Activated CD4-positive, alpha-beta T cell treated with anti-CD3 and anti-CD28 coated beads, Interleukin-2, amount 50 U/mL, for 48 hours (primary cell): ENCODE measurements at places on chromosomes 11 and 22.
A peak's percentile ranks its signal among the peaks of the same experiment; 100 is the strongest.

DNA sequence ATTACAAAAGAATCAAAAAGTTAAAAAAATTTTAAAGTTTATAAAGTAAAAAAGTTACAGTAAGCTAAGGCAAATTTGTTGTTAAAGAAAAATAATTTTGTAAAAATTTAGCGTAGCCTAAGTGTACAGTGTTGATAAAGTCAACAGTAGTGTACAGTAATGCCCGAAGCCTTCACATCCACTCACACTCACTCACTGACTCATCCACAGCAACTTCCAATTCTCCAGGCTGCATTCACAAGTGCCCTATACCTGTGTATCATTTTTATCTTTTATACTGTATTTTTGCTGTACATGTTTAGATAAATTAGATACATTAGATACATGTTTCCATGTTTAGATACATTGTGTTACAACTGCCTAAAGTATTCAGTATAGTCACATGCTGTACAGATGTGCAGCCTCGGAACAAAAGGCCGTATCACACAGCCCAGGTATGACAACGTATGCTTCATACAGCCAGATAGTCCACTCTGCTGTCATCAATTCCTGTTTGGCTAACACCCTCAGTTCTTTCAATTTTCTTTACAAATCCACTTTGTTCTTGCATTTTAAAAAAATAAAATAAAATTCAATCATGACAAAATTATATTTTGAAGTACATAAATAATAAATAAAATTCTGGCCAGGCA is 80.7 kb downstream of the RBFOX2 start:
- no peak for DNase-seq

- DNase-seq: no peak
Measured at GRCh38 chr11:61164606-61165424, 3.6 kb upstream of the VPS37C start.

GRCh38 chr11:65661599-65662246 is 993 bp downstream of the RELA start:
- DNase-seq: no peak

- DNase-seq: no peak
Measured at GRCh38 chr11:78392854-78393253, 24.8 kb downstream of the GAB2 start.

- DNase-seq: peak; percentile 31
Measured at GRCh38 chr22:48832592-48832991, 995.1 kb downstream of the BRD1 start.

GRCh38 chr11:1050581-1051355 is 14.2 kb upstream of the MUC6 start:
- DNase-seq: peak; percentile 79

- DNase-seq: no peak
Measured at GRCh38 chr11:113262594-113262993, 51.8 kb upstream of the TTC12 start.

DNA sequence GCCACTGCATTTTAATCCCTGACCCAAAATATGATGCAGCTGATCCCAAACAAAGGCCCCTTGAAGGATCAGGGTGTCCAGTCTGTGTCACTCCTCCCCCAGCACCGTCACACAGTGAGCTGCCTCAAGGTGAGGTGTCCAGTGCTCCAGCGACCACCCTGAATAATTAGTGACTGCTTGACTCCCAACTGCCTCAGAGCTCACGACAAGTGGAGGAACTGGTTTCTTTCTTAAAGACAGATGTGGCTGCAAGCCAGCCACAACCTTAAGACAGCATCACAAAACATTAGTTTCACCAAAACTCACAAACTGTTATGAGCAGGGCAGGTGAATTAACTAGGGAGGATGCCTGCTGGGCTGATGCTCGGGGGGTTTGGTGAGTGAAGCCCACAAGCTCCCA is 74.6 kb downstream of the PIWIL3 start:
- DNase-seq: no peak

- DNase-seq: no peak
Measured at GRCh38 chr11:26028393-26028911, 303.5 kb upstream of the ANO3 start.

GRCh38 chr22:42820045-42820763 is 36.9 kb downstream of the ARFGAP3 start:
- DNase-seq: no peak

- DNase-seq: no peak
Measured at GRCh38 chr11:35826949-35827348, 116.9 kb upstream of the LDLRAD3 start.

DNA sequence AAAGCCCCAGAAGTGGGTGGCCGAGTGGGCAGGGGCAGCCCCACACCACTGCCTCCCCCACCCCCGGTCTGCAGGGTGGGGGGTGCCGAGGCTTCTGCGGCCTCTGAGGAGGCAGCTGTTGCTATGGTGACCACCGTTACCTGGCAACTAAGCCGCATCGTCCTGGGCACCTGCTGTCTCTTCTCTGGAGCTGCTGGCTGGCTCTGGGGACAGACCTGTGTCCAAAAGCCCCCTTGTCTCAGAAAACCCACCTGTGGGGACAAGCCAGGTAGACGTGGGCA is 79.9 kb upstream of the PRR5 start:
- peak; percentile 16 for DNase-seq

- DNase-seq: no peak
Measured at GRCh38 chr11:87141322-87141721, 103.6 kb downstream of the TMEM135 start.

GRCh38 chr22:22397875-22398524 is 110.5 kb downstream of the ZNF280B start:
- no peak for DNase-seq

DNA sequence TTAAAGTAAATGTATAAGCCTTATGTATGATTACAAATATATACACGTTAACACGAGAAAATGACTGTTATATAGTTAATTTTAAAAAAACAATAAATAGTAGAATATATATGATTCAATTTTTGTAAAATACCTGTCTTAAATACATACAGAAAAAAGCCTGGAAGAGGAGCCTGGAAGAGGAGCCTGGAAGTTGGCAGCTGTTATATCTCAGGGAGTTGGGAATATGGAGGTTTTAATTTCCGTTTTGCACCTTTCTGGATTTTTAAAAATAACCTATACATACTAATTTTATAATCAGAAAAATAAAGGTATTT is 111.6 kb downstream of the WT1 start:
- DNase-seq: no peak

DNA sequence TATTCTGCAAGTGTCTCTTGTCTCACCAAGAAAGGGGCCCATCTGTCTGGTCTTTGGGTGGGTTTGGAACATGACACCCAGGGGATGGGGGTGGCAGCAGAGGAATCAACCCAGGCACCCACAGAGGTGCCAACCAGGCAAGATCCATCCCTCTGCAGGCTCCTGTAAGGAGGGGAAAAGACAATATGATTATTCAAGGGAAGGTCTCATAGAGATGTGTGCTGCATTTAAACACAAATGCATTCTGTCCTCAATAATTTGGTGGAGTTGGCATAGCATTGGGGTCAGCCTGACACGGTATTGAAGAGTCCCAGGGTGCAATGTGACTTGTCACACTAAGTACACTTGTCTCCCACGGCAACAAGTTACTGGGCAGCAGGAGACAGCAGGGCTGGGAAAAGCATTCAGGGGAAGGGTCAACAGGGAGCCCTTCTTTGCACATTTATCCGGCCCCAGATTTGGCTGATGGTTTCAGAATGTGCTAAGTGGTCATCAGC is 33.1 kb upstream of the SPON1 start:
- DNase-seq: no peak

DNA sequence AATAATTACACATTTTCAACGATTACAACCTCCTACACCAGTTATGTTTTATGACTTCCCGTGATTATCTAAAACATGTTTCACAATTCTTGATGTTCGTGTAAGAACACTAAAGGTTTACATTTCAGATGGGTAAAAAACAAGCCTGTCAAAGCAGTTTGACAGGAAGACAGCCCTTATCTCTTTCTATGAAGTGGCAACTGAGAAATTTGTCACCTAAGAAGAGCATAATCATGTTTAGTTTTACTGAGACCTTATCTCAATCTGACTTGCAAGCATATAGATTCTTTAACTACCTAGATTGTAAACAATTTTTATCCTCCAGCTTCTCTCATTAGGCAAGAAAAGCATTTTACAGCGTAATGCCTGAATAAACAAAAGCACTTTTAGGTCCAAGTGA is 218.4 kb upstream of the ZBED5 start:
- no peak for DNase-seq

GRCh38 chr11:68090706-68091105 is 30.5 kb downstream of the CHKA start:
- no peak for DNase-seq

- DNase-seq: no peak
Measured at GRCh38 chr22:45051946-45052345, 42.1 kb upstream of the PHF21B start.

- DNase-seq: no peak
Measured at GRCh38 chr11:10617551-10617950, 49.1 kb upstream of the LYVE1 start.

DNA sequence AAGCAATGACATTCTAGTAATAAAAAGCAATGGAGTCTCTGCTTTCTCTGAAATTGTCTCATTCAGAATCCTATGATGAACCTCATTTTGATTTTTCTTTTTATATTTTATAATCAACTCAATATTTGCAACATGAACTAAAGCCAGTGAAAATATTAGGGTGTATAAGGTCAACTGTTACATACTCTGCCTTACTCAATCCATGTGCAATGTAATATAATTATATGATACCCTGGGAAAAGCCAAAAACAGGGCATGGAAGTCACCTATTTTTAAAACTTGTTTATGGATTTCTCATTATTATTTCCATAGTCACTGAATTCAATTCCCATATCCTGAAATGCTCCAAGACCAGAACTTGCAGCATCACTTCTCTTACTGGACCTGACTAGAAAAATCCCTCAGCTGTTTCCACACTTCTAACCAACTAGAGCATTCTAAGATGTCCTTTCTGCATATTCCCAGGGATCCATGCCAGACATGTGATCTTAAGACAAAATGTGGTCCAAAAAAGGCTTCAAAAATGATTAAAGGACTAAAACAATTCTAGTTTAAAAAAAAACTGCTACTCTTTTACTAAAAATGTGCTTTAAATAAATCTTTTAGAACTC is 97.3 kb downstream of the GUCY1A2 start:
- DNase-seq: no peak

DNA sequence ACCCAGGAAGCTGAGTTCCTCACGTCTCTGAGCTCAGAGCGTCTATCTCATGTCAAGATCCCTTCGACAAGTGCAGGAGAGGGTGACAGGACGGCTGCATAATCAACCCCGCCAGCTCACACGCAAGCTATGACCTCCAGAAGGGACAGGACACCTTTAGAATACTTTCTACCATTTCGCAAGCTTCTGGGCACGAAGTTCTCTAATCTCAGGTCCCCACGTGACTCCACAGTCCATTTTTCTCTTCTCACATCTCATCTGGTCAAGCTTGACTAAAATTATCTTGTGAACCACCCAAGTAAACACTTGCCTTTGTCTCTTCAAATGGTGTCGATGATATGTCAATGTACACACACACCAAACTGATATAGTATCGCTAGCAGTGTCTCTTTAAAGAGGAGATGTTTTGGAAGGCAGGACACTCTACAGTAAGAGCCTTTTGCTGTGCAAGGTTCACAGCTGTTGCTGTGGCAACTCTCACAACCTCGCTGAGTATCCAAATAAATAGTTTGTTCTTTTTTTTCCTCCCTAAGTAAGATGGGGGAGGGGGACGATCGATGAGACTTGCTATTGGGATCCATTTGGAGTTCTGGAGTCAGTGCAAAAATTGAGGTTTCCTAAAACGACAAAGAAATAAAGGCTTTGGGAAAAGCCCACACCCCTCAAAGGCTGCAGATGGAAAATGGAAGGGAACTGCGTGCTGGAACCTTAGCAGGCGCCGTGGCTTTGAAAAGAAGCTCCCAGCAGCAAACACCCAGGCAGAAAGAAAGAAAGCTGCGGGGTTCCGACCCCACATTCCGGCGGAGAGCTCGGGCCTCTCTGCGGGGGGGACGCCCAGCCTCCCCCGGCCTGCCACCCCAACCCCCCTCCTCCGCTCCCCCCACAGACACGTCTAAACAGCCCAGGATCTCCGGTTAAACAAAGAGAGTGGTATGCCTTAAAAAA is 215.4 kb upstream of the UBASH3B start:
- DNase-seq: no peak

GRCh38 chr22:44755417-44755816 is 3.0 kb downstream of the ARHGAP8 start:
- no peak for DNase-seq

- DNase-seq: no peak
Measured at GRCh38 chr11:105612771-105613170, 2.9 kb downstream of the GRIA4 start.

GRCh38 chr11:65895482-65895981 is 4.7 kb downstream of the FOSL1 start:
- DNase-seq: no peak

DNA sequence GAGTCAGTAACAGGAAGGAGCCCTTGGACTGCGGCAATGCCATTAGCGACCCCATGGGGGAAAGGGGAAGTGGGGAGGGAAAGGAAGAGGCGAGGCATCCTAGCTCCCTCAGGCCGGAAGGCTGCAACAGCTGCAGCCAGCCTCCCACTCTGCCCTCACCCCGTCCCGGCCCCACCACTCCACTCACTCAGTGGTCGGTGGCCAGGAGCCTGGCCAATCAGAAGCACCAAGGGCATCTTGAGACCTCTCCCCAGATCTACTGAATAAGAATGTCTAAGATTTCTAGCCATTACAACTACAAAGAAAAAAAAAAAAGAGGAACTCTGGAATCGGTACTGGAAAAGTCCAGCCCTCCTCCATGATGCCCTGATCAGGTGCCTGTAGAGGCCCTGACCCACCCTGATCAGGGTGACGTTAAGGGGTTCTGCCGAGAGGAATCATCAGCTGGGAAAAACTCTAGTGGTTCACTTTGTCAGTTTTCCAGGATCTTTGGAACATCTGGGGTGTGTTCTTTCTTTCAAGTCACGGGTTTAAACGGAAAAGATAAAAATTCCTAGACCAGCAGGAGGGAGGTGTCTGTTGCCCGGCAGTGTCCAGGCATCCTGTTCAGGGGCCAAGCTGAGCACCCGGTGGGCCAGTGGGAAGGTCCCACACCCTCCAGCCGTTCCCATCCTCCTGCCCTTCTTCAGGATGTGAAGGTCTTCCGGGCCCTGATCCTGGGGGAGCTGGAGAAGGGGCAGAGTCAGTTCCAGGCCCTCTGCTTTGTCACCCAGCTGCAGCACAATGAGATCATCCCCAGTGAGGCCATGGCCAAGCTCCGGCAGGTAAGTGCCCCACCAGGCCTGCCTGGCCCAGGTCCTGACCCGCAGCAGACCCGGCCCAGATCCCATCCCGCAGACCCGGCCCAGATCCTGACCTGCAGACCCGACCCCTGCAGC is 14.4 kb downstream of the OAF start:
- no peak for DNase-seq
